ENCODE measurements at places on chromosomes 16 and 17.

GRCh38 chr16:89074803-89075688 lies 18.6 kb upstream of the ACSF3 start:
- no peak for DNase-seq

GRCh38 chr17:49218941-49219913 lies 8.7 kb downstream of the ABI3 start:
- DNase-seq = no peak

- DNase-seq = no peak
These were observed 8.8 kb upstream of the DNASE1 start for GRCh38 chr16:3645504-3646347.

- DNase-seq = no peak
These were observed 38.6 kb upstream of the BRD7 start for GRCh38 chr16:50407351-50407750.

GRCh38 chr17:37828651-37829124 lies 83.8 kb upstream of the HNF1B start:
- no peak for DNase-seq

GRCh38 chr16:303760-304505 lies 21.0 kb downstream of the PDIA2 start:
- no peak for DNase-seq

GRCh38 chr17:58112970-58113631 lies 29.9 kb downstream of the DYNLL2 start:
- peak; percentile 64 for DNase-seq

DNA sequence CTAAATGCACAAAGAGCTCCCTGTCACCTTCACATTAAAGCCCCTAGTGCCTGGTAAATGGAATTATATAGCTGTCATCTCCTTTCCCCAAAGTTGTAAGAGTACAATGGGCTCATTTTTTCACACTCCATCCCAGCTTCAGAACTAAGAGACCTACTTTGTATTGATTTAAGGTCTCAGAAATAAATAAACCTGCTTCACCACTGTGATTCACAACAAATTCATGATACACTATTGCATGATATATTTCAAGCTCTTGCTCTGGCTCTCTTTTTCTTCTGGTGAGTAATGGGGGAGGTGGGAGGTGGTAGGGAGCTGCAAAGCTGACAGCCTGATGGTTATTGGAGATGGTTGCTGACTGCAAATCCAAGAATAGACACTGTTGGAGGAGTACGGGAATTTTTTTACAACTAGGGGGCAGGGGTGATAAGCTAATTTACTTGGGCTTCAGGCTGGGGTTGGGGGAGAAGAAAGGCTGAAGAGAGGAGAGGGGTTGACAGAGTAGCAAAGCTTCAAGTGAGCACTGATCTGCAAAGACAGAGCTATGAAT lies 189.9 kb downstream of the AATF start:
- DNase-seq = no peak

DNA sequence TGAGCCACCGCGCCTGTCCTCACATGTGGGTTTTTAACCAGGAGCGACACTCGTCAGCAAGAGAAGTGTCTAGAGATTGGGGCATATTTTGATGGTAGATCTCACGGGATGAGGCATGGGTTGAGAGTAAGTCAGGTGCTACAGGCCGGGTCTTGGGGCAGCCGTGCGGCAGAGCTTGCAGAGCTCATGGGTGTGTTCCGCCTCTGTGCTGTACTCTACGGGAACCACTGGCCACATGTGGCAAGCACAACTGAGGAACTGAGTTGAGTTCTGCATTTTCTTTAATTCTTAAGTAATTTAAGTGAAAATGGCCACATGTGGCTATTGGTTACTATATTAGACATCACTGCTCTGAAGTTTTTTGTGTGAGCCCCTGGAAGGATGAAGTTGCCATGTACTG lies 9.6 kb downstream of the CLUAP1 start:
- DNase-seq = no peak

GRCh38 chr16:70302745-70303144 lies 3.8 kb downstream of the DDX19B start:
- DNase-seq = no peak

DNA sequence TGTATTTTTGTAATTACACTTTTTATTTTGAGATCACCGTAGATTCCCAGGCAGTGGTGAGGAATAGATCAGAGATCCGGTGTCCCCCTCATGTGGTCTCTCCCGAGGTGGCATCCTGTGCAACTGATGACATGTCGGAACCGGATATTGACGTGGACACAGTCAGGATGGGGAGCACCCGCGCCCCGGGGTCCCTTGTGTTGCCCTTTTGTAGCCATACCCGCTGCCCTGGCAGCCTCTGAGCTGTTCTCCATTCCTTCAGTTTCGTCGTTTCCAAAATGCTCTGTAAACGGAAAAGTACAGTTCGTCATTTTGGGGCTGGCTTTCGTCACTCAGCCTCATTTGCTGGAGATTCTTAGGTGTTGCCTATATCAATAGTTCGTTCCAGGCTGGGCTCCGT lies 14.2 kb downstream of the JPH3 start:
- no peak for DNase-seq

- DNase-seq = no peak
These were observed 564 bp upstream of the TMIGD1 start for GRCh38 chr17:30334421-30334820.

DNA sequence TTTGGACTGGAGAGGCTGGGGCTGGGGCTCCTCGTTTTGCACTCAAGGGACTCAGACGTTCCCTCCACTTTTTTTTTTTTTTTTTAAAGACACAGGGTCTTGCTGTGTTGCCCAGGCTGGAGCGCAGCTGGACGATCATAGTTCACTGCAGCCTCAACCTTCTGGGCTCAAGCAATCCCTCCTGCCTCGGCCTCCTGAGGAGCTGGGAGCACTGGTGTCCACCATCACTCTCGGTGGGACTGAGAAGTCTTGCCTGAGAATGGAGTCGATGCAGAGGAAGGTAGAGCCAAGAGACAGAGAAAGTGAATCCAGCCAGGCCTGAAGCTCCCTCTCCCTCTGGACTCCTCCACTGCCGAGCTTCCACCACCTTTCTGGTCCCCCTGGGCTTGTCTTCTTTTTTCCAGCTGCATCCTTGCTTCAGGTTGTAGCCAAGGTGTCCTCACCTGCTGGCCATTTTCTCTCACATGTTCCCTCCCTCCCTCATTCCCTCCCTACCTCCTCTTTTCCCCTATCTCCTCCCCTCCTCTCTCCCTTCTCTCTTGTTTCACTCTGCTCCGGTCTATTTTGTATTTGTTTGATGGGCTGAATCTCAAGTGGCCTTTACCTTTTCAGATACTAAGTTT lies 233.8 kb downstream of the SNX29 start:
- no peak for DNase-seq

GRCh38 chr16:35174016-35174415 lies 1714.6 kb downstream of the TP53TG3F start:
- no peak for DNase-seq

DNA sequence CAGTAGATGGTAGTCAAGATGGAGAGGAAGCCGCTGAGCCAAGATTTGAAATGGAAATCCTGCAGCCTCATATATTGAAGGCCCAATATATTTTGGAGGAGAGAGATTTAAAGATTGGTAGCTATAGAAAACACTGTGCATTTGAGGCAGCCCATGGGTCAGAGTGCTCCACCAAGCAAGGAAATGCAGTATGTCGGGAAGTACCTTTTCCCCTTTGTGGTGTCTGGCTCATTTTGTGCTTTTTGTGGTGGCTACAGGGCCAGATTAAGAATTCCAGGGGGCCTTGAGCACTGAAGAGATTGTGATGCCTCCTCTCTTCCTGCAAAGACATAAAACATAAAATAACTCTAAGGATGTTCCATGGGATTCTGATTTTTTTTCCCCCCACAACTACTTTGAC lies 39.6 kb downstream of the CDRT15 start:
- DNase-seq = no peak

DNA sequence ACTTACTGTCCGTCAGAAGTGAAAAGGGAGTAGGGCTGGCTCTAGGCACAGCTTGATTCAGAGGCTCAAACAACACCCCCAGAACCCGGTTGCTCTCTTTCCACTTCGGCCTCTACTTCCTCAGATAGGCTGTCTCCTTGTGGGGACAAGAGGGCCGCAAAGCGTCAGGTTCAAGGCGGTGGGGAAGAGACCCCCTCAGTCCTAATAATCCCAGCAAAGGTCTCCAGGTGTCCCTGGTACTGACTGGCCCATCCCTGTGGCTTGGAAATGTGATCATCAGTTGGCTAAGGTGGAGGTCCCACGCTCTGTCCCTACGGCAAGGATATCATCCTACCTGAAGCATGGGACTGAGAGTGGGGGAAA lies 26.0 kb downstream of the NGFR start:
- no peak for DNase-seq

- no peak for DNase-seq
These were observed 111.1 kb downstream of the AIPL1 start for GRCh38 chr17:6323626-6324356.

DNA sequence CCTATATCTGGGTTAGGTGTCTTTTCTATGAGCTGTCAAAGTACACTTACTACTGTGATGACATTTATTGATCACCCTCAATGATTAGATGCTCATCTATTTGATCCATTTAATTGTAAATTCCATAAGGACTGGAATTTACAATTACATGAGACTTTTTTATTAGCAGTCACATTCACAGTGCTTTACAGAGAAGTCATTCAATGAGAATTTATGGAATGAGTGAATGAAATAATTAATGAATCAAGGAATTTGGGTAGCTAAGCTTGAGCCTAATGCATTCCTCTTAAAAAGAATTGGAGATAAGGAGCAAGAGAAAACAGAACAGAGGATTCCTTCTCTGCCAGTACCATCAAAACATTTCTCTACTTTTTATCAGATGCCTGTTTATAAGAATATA lies 1437.5 kb upstream of the CDH8 start:
- no peak for DNase-seq

DNA sequence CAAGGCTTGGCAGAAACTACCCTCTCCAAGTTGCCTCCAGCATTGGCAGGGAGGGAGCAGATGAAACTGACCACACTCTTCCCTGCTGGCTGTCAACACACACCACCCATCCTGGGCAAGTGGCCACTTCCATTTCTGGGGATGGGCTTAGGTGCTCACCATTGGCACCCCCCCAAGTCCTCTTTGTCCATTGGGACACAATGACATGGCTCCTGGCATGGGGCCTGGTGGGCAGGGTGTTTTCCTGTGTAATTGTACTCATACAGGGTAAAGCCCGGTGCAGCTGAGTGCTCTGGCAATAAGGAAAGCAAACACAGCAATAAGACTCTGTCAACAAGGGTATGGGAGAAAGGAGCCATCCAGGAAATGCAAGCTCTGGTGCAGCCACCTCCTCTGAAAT lies 22.6 kb downstream of the SCNN1B start:
- no peak for DNase-seq

DNA sequence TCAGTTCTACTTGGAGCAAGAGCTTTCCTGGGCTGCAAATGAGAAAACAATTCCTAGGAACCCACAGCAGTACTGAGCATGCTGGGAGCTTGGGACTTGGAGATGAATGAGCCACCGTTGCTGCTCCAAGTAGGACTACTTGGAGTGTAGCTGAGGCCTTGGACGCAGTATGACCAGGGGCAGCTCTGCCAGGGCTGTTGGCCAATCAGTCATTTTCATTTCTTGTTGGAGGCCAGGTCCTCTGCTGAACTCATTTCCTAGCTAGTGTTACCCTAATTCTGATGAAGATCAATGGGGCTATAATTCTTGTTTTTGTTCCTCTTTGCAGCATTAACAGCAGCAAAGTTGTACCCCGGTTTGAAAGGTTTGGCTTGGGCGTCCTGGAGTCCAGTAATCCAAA lies 8.0 kb upstream of the LGALS9 start:
- no peak for DNase-seq

DNA sequence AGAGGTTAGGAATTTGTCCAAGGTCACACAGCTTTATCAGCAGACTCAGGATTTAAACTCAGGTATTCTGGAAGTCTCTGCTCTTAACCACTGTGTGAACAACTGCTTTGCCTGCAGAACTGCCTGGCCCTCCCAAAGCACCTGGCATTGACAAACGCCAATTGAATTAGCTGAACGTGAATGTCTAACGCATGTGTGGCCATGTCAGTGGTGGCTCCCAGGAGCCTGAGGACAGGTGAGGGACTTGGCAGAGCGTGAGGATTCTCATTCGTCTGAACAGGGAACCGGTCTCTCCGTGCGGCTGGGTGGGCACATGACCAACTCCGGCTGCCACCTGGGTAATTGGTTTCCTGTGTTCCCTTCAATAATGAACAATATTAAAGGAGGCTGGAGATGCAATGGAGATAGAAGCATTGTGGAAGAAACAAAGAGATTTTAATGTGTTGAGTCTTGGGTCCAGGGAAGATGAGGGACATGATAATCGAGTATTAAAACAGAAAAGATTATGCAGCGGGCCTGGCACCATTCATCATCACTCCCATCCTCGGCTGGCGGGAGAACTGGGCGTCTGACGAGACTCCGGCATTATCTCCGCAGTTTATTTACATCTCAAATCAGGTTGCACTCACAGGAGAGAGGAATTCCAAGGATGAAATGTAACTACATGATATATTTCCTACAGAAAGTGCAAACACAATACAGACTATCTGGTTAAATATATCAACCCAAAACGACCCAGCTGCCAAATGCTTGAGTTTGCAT lies 113.5 kb downstream of the NPIPB5 start:
- DNase-seq = no peak

- DNase-seq = no peak
These were observed 3.2 kb downstream of the CBX4 start for GRCh38 chr17:79835953-79836509.

DNA sequence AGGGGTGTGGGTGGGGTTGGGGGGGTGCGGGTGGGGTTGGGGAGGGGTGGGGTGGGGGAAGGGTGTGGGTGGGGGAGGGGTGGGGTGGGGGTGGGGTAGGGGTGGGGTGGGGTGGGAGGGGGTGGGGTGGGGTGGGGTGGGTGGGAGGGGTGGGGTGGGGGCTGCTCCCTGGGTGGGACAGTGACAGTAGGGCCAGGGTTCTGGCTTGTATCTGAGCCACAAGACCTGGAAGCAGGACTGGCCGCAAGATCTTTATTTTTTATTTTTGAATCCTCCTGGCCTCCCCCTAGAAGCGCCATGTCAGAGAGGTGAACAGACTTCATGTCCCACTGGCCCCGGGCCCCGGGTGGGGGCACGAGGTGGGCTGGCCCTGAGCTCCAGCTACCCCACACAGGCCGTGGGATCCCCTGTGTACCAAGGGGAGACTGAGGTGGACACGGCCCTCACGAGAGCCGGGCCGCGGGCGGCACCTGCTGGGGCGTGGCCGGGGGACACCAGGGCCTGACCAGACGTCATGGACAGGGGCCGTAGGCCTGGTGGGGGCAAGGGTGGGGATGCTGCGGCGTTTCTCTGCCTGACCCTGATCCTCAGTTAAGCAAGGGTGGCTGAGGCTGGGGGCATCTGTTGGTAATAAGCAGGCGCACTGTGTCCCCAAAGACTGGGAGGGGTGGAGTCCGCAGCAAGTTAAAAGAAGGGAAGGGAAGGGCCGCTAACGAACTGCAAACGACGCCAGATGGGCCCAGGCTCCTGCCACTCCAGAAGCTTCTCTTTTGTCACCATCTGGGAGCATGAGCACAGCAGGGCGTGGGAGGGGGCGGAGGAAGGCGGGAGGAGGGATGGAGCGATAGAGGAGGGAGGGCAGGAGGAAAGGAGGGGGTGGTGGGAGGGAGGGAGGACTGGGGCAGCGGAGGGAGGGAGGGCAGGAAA lies 22.3 kb upstream of the PABPN1L start:
- DNase-seq = no peak

Measured in stimulated activated CD4-positive, alpha-beta T cell treated with anti-CD3 and anti-CD28 coated beads, Interleukin-12 subunit alpha, Interleukin-12 subunit beta, amount 100 ng/mL, for 24 hours (primary cell).